ENCODE measurements at places on chromosomes 3 and 15.

- no peak for DNase-seq
These were observed 7.1 kb upstream of the EEFSEC start for GRCh38 chr3:128146201-128146600.

DNA sequence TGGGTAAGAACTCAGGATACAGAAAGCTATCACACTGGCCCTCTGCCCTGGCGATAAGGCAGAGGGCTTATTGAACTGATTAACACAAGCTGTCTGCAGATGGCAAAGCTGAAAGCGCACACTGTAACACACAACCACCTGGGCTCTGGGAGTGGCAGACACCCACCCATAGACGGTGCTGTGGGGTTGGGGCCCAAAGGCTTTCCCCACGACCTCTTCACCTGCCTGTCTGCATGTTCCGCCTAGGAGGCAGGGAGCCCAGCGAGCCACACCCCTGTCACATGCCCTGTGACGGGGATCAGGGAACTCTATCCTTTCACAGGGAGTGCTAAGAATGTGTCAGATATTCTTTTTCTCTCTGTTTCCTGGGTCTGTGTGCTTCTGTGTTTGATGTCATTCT is 12.1 kb upstream of the TFG start:
- DNase-seq: no peak

GRCh38 chr3:130430266-130430665 is 84.8 kb downstream of the COL6A5 start:
- no peak for DNase-seq

DNA sequence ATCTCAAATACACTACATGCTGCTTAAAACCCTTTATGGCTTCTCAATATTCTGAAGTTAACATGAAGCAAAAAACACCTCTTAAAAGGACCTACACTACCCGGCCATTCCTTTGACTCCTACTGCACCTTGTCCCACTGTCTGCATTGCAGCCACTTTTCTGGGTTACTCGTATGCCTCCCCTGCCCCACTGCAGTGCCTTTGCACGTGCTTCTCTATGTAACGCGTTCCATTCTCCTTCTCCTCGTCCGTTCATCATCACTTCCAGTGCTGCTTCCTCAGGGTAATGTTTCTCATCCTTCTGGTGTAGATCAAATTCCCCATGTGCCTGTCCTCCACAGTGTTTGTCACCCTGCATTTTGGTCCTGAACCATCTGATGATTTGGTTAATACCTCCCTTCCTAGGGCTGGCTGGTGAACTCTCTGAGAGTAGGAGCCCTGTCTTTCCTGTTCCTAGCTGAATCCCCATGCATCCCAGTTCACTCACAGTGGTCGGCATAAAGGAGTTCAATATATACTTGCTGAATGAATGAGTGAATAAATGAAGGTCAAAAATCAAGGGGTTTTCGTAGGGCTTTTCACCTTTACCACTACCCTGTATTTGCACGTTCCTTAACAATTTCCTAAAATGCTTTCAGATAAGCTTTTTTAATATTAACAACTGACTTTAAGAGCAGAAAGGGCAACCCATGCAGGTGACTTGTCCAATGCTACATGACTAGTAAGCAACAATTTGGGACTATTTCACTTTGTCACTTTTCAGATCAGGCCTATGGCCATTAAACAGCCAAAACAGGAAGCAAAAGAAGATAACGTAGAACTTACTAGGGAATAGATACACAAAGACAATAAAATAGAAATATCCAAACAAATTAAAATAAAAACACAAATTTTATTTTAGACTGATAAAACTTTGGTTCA is 2.4 kb upstream of the STT3B start:
- DNase-seq: no peak

DNA sequence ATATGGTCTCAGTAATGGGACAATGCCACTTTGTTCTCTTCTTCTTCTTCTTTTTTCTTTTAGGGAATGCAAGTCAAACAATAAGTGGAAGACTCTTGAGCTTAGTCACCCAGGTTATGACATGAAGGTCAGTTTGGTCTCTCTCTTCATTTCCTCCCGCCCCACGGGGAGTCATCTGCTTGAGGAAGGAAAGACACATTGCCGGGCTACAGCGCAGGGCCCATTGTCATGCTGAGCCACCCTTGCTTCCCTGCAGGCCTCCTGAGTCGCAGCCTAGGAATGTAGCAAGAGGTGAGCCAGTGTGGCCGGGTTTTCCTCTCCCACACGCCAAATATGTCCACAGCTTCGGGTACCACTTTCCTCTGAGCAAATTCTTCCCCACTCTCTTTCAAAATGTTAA is 47.6 kb downstream of the RAP2B start:
- no peak for DNase-seq

DNA sequence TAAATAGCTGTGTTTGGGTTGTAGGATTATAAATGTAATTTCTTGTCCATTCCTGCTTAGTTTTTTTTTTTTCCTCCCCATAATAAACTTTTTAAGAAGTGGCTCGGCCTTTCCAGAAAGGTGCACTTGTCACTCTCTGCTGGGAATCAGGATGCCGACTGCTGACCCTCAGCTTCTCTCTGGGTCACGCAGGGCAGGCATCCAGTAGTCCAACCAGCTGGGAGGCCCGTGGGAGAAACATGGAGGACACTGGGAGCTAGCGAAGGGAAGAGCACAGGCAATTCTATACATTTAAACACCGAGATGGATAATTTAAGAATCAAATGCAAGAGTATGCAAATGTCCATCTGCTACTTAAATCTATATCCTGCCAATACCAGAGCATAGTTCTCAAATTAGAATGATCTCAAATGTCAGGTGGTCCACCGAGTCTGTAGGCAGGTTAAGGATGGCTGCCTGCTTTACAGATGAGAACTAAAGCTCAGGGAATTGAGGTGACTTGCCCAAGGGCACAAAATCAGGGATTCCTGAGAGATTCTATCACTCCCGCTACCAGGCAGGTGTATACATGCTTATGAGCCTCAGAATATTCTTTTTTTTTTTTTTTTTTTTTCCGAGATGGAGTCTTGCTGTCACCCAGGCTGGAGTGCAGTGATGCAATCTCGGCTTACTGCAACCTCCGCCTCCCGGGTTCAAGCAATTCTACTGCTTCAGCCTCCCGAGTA is 64.5 kb downstream of the DAPK2 start:
- DNase-seq: no peak

DNA sequence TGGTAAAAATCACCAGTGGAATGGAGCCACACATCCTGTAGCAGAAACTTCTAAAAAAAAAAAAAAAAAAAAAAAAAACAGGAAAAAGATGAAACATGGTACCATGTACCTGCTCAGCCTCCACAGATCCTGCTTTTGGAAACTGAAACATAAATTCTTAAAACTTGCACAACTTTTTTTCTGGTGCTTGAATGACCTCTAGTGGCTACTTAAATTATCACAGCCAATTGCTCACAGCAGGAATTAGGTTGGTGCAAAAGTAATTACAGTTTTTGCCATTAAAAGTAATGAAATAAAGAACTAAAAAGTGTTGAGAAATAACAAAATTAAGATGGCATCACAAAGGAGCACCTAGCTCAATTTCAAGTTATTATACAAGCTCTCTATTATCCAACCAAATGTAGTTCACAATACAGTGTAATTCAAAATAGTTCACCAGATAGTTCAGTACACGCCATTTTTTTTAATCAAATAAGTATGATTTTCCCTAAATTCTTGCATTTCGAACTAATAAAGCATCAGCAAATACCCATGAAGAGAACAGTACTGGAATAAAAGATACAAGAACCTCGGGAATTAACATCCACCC is 80.6 kb downstream of the ULK4 start:
- DNase-seq: peak; percentile 12

DNA sequence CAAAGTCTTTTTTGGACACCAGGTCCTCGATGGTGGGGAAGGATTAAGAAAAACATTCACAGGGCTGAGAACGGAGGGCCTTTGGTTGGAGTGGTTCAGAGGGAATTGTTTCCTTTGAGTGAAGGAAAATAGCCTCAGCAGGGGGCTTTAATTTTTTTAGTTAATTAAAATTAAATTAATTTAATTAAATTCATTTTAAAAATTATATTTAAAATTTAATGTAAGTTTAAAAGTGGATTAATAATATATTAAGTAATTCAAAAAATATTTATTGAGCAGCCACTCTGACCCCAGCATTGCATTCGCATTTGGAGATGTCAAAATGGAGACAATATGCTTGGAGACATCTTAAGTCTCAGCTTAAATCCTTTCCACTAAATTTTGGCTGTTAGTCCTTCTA is 136.7 kb downstream of the KCNH8 start:
- no peak for DNase-seq

GRCh38 chr3:133838916-133839800 is 33.5 kb downstream of the SRPRB start:
- DNase-seq: no peak

GRCh38 chr3:107800710-107801109 is 277.9 kb downstream of the BBX start:
- DNase-seq: no peak

DNA sequence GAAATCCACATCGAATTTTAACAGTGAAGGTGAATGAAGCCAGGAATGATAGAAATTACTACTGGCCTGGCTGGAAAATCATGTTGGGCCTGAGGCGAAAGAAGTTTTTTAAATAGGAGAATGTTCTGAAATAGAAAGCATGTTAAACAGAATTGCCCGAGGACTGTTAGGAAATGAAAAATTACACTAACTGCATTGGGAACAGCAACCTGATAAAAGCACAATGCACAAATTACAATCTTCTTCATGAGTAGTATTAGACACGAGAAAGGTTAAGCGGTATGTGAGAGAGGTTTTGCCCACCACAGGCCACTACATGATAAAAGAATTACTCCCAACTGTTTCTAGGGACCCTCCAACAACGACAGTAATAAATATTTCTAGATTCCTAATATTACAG is 18.9 kb downstream of the GBE1 start:
- no peak for DNase-seq

DNA sequence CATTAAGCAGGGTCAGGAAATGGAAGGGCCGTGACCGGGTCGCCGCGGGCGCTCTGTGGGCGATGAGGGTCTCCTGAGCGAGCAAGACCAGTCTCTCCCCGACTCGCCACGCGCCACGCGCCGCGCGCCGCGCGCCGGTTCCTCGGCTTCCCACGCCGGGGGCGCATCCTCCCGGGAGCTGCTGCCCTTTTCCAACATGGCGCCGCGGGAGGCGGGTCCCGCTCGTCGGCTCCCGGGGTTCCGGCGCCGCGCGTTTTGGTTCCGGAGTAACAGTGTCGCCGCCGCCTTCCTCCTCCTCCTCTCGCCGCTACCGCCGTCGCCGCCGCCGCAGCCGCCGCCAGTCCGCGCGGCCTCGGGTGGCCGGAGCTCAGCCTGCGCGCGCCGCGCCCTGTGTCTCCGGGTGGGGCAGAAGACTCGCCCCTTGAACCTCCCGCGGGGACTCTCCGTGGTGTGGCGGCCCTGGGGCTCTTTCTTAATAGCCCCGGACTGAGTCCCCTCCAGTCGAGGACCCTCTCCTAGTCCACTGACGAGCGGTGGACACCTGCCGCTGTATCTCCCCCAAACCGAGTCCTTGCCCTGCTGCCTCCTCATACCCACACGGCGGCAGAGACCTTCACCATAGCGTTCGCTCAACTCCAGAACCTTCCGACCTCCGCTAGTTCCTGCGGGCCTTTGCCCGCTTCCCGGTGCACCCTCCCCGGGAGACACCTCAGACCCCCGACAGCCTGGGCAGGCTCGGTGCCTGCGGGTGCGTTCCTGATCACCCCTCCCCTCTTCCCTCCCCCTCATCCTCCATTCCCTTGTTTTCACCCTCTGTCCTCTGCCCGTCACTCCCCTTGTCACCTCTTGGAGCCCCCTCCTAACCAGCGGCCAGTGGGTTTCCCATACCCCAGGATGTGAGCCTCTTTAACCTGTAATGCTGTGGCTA is at the start of gene MAP2K5:
TSS of gene MAP2K5 (plus strand) at position 284 of the 928 bp plus-strand sequence. CDS start at position 917, 633 bp downstream.
- DNase-seq: no peak

DNA sequence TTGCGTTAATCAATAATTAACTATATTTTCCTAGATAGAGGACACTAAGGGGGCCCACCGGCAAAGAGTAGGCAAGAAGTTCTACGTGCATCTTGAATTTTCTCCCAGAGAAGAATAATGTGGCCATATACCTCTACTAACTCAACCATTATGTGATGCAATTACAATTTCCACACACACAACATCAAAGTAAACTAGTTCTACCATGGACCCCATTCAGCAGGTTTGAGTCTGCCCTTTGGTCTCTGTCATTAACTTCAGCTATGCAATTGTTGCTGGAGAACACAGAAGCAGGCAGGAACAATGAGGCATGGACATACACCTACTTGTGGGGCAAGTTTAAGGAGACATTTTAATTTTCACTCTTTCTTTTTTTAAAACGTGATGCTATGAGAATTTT is 705.9 kb downstream of the PDCD6IP start:
- DNase-seq: no peak

DNA sequence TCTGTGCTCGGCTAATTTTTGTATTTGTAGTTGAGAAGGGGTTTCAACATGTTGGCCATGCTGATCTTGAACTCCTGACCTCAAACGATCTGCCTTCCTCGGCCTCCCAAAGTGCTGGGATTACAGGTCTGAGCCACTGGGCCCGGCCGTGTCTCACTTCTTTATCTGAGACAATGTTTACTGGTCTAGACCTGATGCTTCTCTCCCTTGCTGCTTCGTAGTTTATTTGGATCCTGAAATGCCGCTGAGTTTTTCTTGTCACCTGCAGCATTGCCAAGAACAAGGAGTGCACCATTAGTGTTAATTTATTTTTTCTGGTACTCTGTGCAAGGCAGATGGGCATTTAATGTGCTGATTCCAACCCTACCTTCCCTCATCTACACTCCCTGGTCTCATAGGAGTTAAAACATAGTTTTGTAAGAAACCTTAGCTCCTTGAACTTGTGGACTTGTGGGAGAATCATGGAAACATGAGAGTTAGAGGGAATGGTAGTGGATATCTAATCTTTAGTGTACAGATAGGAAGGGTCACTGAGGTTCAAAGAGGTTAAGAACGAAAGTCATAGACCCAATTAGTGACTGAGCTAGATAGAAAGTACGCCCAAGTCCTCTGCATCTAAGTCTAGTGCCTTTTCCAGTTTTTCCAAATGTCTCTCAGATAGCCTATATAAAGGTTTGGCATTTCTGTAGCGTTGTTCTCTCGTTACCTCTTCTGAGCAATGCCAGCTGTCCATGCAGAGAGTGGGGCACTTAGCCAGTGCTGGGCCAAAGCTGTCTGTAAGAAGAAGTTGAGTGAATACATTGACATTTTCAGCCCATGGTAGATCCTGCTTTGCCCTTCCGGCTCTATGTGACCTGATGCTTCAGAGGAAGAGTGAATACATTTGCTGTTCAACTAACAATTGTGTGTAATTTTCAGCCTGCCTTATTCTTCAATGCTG is 244.1 kb downstream of the LPP start:
- no peak for DNase-seq

DNA sequence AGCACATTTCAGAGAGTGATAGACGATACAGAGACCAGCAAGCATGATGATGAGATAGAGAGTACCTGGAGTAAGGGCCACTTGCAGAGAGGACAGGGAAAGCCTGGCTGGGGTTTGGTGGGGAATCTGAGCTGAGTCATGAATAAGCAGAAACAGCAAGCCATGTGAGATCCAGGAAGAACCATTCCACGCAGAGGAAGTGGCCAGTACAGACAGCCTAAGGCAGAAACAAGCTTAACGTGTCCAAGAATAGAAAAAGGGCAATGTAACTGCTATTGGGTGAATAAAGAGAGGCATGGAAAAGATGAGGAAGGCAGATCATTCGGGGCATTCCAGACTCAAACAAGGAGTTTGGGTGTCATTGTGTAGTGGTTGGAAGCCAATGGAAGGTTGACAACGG is 816.3 kb upstream of the CFAP20DC start:
- DNase-seq: no peak

All from GM04504 (cell line).